A549 treated with ZK216348 at 1 μM for 4 hours (cell line): ENCODE measurements at places on chromosomes 5 and 9. TPM values are rescaled to one million over a fixed set of nuclear protein-coding genes. Genes with fewer than 3 reads are reported as not detected.

The CDH10 gene
- 0.07 to 0.40 TPM (median 0.24 TPM) in 5 replicates for total RNA-seq

The GALNT12 gene
- 3.4 to 5.2 TPM (median 4.0 TPM) in 5 replicates for total RNA-seq

The FGF1 gene
- 0.15 to 1.8 TPM (median 0.29 TPM) in 5 replicates for total RNA-seq

The IGFBPL1 gene
- total RNA-seq = 2.1 to 3.6 TPM (median 2.4 TPM) in 5 replicates

The HTR4 gene
- total RNA-seq = not detected in 5 replicates

The NAIP gene
- total RNA-seq = 0.39 to 0.72 TPM (median 0.56 TPM) in 5 replicates

The SLC4A9 gene
- 0.33 TPM in 1 of 5 replicates, not detected in the others for total RNA-seq

The CCDC183 gene
- 0.11 to 0.74 TPM (median 0.72 TPM) in 3 of 5 replicates, not detected in the others for total RNA-seq

The ORM2 gene
- not detected in 5 replicates for total RNA-seq

The PDE6A gene
- total RNA-seq = 0.19 to 0.38 TPM (median 0.25 TPM) in 5 replicates

The NUTM2G gene
- total RNA-seq = not detected in 5 replicates

The GKAP1 gene
- total RNA-seq = 4.0 to 7.5 TPM (median 5.8 TPM) in 5 replicates

The RAB3C gene
- total RNA-seq = not detected in 5 replicates

The ARL14EPL gene
- total RNA-seq = 0.18 to 0.33 TPM (median 0.18 TPM) in 3 of 5 replicates, not detected in the others

The PCDHB3 gene
- total RNA-seq = 0.09 TPM in 1 of 5 replicates, not detected in the others

The SIT1 gene
- not detected in 5 replicates for total RNA-seq

The FCN1 gene
- not detected in 5 replicates for total RNA-seq

The SGCD gene
- total RNA-seq = 3.7 to 6.3 TPM (median 4.3 TPM) in 5 replicates

The ANKRD20A1 gene
- 0.60 to 1.8 TPM (median 1.3 TPM) in 5 replicates for total RNA-seq

The GRM6 gene
- not detected in 5 replicates for total RNA-seq

The WHRN gene
- 3.9 to 8.6 TPM (median 7.2 TPM) in 5 replicates for total RNA-seq

The IRX1 gene
- not detected in 5 replicates for total RNA-seq

The GRXCR2 gene
- not detected in 5 replicates for total RNA-seq

The HAND1 gene
- 0.15 to 0.37 TPM (median 0.28 TPM) in 4 of 5 replicates, not detected in the other for total RNA-seq

The EPB41L4A gene
- total RNA-seq = 1.7 to 2.8 TPM (median 2.4 TPM) in 5 replicates

The KIF24 gene
- 2.9 to 4.5 TPM (median 3.6 TPM) in 5 replicates for total RNA-seq

The CDC42SE2 gene
- 19.1 to 33.0 TPM (median 29.2 TPM) in 5 replicates for total RNA-seq

The C5orf58 gene
- total RNA-seq = not detected in 5 replicates

The NR5A1 gene
- 0.09 TPM in 1 of 5 replicates, not detected in the others for total RNA-seq

The FOXI1 gene
- total RNA-seq = not detected in 5 replicates

The IL3 gene
- not detected in 5 replicates for total RNA-seq

The RNF38 gene
- 5.0 to 10.4 TPM (median 9.2 TPM) in 5 replicates for total RNA-seq

The SH3TC2 gene
- total RNA-seq = 0.23 to 1.3 TPM (median 0.72 TPM) in 5 replicates

The STC2 gene
- 43.1 to 66.8 TPM (median 48.5 TPM) in 5 replicates for total RNA-seq

The ENTPD2 gene
- 1.0 to 2.3 TPM (median 1.5 TPM) in 5 replicates for total RNA-seq

The KCNV2 gene
- not detected in 5 replicates for total RNA-seq

The GCNT1 gene
- total RNA-seq = 1.2 to 4.6 TPM (median 2.9 TPM) in 5 replicates

The GABBR2 gene
- 0.12 to 0.34 TPM (median 0.31 TPM) in 5 replicates for total RNA-seq

The EQTN gene
- not detected in 5 replicates for total RNA-seq

The NIPBL gene
- 11.8 to 25.9 TPM (median 16.6 TPM) in 5 replicates for total RNA-seq

The SLC34A1 gene
- not detected in 5 replicates for total RNA-seq

The CD180 gene
- not detected in 5 replicates for total RNA-seq

The FRRS1L gene
- 0.15 to 0.47 TPM (median 0.19 TPM) in 5 replicates for total RNA-seq

The RASGRF2 gene
- 1.6 to 2.3 TPM (median 2.0 TPM) in 5 replicates for total RNA-seq

The PCDHGB2 gene
- total RNA-seq = 0.11 to 0.17 TPM (median 0.15 TPM) in 3 of 5 replicates, not detected in the others

The CACNA1B gene
- 0.02 to 0.07 TPM (median 0.05 TPM) in 4 of 5 replicates, not detected in the other for total RNA-seq

The CNTFR gene
- 0.08 to 0.20 TPM (median 0.09 TPM) in 3 of 5 replicates, not detected in the others for total RNA-seq

The ITGA2 gene
- 11.7 to 21.3 TPM (median 17.2 TPM) in 5 replicates for total RNA-seq

The CDX1 gene
- not detected in 5 replicates for total RNA-seq

The CKS2 gene
- 332 to 511 TPM (median 377 TPM) in 5 replicates for total RNA-seq

The GABRB2 gene
- total RNA-seq = not detected in 5 replicates

The SNAPC3 gene
- total RNA-seq = 13.4 to 20.3 TPM (median 16.5 TPM) in 5 replicates

The GDNF gene
- not detected in 5 replicates for total RNA-seq
